ENCODE measurements at places on chromosomes 12 and 14.

- DNase-seq: no peak
Observed at GRCh38 chr12:106758349-106759110, 16.0 kb upstream of the RIC8B start.

DNA sequence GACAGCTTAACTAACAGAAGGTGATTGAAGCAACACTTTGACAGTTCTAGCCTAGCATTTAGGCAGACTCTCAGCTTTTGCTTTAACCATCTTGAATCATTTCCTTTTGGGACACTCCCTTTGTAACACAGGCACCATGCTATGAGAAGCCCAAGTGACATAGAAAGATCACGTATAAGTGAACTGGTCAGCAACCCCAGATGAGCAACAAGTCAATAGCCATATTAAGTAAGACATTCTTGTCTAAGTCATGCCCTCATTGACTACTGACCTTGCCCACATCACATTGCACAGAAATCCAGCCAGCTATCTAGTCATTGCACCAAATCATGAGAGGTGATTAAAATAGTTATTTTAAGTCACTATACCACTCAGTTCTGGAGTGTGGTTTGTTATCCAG is 476.8 kb downstream of the TRHDE start:
- DNase-seq: no peak

GRCh38 chr14:74501135-74501614 is 7.6 kb downstream of the ISCA2 start:
- no peak for DNase-seq

GRCh38 chr14:22474730-22475351 is 114.2 kb downstream of the DAD1 start:
- DNase-seq: no peak

DNA sequence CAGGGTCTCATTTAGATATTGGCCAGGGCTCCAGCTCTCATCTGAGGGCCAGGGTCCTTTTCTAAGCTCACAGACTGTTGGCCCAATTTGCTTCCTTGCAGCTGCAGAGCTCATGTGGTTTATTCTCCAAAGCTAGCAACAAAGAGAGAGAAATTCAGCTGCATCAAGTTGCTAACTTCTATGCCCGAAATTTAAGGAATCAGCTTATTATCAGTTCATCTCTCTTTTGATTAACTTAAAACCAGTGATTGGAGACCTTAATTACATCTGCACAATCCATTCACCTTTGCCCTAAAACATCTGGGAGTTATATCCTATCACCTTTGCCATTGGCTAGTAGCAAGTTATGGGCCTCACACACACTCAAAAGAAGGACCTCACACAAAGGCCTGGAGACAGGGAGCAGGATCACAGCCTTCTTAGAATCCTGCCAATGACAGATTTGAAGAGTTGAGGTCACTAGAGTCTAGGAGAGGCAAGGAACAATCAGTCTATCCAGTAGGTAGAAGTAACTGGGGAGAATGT is 258.8 kb upstream of the GARIN6 start:
- no peak for DNase-seq

DNA sequence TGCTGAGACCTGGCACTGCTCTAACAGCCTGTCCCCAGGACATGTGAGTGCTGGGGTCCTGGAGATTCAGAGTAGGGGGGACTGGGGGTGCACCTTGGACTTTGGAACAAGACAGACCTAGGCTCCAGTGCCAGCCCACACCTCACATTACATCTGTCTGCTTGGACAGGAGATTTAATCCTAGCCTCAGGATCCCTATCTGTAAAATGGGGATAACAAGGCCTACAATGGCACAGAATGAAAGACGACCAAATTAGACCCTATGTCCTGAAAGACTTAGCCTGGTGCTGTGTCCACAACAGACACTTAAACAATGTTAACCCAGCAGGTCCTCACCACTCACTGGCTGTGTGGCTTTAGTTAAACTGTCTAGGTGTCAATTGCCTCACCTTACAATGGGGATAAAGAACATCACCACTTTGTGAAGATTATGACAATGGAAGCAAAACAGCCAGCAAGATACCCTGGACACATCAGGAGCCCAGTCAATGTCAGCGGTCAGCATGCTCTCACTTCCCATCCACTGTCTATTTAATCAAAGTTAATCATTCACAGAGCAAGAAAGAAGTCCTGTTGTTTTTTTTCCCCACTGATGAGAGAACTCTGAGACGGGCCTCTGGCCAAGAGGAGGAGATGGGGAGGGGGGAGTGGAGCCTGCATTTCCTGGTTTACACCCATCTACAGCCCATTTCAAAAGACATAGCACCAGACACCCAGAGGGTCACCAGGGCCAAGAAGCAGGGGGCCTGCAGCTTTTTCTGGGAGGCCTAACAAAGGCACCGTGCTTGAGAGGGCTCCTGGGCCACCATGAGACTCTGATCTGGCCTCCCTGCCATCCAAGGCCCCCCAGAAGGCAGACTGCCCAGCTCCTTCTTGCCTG is 40.6 kb downstream of the ACTN1 start:
- no peak for DNase-seq

DNA sequence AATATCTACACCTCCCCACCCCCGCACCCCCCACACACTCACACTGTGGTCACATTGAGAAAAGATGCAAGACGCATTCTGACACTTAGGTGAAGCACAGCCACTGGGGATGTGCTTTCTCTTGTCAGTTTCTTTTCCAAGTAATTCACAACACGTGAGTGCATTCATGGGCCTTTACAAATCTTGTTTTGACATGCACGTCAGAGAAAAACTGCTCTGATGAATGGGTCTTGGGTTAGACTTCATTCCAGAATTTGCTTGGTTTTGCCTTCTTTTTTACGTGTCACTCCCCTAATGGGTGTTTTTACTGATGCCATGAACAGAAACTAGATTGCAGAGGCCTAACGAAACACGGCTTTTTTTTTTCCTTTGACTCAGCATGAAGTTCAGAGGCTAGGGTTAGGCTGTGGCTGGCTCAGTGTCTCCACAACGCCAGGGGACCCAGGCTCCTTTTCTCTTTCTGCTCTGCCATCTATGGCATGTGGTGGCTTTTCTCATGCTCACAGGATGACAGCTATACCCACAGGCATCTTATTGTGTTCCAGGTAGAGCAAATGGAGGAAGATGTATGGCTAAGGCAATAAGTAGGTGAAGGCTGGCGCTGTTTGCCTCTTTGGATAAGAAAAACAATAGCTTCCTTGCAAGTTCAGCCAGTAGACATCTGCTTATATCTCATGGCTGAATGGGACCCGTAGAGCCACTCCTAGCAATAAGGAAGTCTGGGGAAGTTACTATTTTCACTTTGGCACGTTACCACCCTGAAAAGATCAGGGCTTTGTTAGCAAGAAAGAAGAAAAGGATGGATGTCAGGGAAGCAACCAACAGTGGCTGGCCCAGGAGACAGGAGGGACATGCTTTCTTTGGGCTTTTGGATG is 253.3 kb downstream of the SLC15A4 start:
- no peak for DNase-seq

DNA sequence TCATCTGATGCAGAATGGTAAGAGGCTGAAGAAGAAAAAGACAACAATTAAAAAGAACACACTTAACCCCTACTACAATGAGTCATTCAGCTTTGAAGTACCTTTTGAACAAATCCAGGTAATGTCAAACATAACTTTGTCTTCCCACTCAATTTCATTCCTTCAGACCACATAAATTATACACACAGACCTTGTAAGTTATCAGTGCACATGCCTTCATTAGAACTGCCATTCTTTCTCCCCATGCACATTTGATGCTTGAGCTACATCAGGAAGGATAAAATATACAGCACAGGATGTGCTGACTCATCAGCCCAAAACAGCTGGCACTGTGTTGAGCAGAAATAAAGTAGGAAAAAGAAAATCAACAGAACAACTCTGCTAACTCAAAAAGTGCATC is 246.7 kb downstream of the PAWR start:
- no peak for DNase-seq

GRCh38 chr12:40137252-40137651 is 31.4 kb upstream of the SLC2A13 start:
- DNase-seq: no peak

DNA sequence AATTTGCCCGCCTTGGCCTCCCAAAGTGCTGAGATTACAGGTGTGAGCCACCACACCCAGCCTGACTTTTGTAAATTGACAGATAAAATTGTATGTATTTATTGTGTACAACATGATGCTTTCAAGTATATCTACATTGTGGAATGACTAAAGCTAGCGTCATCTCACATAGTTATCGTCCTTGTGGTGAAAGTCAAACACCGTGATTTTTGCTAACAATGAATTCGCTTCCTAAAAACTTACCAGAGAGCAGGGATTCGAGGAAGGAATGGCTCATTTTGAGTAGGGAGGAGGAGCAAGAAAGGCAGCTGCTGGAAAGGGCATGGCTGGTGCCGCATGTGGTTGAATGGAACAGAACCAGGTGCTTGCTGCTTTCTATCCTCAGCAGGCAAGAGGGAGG is 85.4 kb downstream of the LGMN start:
- no peak for DNase-seq

DNA sequence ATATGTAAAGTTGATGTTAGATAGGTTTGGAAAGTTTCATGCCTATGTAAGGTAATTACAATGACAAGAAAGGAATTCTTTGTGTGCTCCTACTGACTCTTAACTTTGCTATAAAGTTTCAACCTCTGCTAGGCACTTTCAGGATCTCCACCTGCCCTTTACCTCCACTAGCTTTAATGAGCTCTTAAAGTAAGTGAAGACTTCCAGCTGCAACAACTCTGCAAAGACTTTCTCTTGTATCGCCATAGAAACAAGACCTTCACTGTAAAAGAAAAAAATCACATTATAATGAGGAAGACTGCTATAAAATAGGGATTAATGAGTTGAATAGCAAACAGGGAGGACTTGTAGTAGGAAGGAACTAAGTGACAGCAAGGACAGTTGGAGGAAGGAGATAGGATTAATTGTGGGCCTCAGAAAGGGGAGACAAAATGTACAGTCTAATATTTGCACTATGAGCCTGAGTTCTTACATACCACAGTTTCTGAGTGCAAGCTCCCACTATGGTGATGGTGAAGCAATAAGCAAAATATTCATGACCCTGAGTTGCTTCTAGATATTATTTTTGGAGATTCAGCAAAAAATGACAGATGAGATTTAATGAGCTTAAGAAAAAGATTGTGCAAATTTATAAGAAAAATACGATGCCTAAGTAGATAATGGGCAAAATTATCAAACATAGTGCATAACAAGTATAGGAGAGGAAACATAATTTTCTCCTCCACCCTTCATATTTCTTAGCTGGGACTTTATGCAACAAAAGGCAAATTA is 66.7 kb downstream of the DHRS2 start:
- no peak for DNase-seq

DNA sequence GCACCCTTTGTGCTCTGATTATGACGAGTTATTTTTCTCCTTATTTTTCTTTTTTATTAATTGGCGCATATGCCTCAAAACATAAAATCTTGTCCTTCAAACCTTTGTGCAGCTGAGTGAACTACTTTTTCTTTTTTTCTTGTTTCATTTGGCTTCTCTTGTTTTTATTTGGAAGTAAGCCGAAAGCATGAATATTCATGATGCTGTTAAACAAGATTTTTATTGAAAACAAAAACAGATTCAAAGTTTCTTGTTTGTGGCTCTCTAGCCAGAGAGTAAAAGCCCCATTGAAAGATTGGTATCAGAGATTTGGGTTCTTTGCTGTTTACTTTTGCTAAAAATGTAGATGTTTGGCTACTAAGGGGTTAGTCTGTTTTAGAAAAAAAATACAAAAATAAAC is 183.8 kb downstream of the TMEM132C start:
- no peak for DNase-seq

DNA sequence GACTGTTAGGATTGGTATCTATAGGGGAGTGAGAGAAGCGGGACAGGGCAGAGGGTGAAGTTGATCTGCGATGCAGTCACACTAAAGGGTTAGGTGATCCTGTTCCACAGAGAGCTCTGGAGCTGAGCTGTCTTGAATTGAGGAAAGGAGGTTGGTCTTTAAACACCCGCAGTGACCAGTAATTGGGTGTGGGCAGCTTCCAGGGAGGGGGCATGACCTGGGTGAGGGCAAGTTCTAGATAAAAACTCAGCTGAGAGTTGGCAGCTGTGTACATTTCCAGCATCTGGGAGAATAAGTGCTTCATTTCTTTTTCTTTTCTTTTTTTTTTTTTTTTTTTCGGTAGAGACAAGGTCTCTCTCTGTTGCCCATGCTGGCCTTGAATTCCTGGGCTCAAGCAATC is 35.1 kb downstream of the RDH12 start:
- DNase-seq: no peak

GRCh38 chr12:19411234-19412204 is 27.8 kb upstream of the AEBP2 start:
- no peak for DNase-seq

DNA sequence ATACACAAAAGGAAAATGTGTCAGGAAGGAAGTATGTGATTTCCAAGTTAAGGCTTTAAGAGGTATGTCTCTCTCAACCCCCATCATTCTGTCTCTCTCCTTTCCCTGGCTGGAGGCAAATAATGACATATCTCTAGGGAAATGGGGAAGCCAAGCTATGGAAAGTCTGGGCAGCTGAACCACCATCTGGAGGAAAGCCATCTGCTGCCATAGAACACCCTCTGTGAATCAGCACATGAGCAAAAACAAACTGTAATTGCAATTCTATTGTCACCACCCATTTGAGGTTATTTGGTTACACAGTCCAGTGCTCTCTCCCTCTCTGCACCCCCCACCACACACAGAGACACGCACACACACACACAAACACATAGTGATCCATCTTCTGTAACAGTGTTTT is 766.2 kb downstream of the FLRT2 start:
- DNase-seq: no peak

GRCh38 chr14:36012621-36013020 is 163.9 kb downstream of the PTCSC3 start:
- no peak for DNase-seq

- no peak for DNase-seq
Observed at GRCh38 chr12:121822393-121823100, 18.7 kb downstream of the SETD1B start.

DNA sequence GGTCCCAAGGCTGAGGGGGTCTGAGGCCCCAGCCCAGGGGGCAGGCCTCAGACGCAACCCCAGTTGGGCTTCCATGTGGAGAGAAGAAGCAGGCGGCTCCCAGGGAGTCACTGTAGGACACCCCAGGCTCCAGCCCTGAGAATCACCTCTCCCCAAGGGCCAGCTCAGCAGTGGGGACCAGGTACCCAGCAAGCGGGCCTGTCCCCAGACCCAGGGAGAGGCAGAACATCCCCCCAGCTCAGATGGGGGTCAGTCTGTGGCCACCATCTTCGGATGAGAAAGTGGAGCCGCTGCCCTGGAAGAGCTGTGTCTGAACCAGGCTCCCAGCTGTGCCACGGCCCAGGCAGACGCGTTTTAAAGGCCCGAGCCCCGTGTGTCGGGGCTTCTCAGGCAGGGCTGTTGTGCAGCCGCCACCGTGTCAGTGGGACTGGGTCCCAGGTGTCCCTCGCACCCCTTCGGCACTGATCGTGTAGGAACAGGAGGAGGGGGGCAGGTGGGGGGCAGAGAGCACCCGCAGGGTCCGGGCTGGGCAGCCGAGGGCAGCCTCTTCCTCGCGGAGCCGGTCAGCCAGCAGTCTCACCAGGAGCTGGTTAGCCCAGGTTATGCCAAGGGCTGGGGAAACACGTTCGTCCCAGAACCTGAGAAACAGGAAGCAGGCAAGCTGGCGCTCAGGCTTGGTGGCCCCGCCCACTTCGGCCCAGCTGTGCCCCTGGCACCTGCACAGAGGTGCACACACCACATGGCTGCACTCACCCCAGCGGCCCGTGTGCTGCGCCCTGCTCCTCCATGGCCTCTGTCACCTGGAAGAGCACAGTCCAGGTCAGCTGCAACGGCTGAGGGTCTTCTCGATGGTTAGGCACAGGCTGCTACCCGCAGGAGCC is 16.6 kb downstream of the XRCC3 start:
- DNase-seq: no peak
